ENCODE measurements at places on chromosomes 4 and X.

GRCh38 chrX:69117876-69118526, 47.3 kb downstream of the PJA1 start:
- DNase-seq: no peak

DNA sequence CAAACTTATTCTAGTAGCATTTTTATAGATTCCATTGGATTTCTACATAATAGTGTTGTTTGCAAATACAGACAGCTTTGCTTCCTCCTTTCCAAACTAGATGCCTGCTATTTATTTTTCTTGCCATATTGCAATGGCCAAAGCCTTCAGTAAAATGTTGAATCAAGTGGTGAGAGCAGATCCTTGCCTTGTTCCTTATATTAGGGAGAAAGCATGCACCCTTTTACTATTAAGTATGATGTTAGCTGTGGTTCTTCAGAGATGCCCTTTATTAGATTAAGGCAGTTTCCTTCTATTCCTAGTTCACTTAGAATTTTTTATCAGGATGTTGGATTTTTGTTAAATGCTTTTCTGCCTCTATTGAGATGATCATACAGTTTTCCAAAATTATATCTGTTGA, 233.7 kb downstream of the CBR4 start:
- DNase-seq: no peak

GRCh38 chr4:41332510-41333054, 75.9 kb downstream of the UCHL1 start:
- peak; percentile 50 for DNase-seq

- no peak for DNase-seq
Observed at GRCh38 chrX:67781132-67781531, 237.3 kb downstream of the AR start.

- no peak for DNase-seq
Observed at GRCh38 chrX:15165832-15166231, 104.1 kb downstream of the ASB9 start.
